ENCODE measurements at places on chromosomes 16 and 17.

DNA sequence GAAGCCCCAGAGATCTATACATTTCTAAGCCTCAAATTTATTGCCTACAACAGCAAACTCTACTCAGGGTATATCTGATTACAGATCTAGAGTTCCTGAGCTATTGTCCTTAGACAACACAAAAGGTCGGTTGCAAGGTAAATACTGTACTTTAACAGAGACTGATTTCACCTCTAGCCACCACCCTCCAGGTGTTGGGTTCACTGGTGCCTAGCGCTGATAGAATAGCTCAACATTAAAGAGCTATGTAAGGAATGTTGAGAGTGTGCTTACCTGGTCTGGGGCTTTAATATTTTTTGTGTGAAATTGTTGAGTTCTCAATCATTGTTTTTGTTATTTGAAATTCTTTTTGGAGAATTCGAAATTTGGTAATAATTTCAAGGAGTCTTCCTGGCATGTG lies 277.0 kb upstream of the PSMD7 start:
- no peak for DNase-seq

- DNase-seq, result no peak
Measured at GRCh38 chr16:87133112-87133850, 183.9 kb downstream of the C16orf95 start.

GRCh38 chr17:43845766-43846165 lies 1.2 kb upstream of the CD300LG start:
- DNase-seq, result no peak

- no peak for DNase-seq
Measured at GRCh38 chr16:15970202-15970601, 20.8 kb downstream of the ABCC1 start.

- DNase-seq, result no peak
Measured at GRCh38 chr16:87527055-87527724, 34.4 kb upstream of the ZCCHC14 start.

DNA sequence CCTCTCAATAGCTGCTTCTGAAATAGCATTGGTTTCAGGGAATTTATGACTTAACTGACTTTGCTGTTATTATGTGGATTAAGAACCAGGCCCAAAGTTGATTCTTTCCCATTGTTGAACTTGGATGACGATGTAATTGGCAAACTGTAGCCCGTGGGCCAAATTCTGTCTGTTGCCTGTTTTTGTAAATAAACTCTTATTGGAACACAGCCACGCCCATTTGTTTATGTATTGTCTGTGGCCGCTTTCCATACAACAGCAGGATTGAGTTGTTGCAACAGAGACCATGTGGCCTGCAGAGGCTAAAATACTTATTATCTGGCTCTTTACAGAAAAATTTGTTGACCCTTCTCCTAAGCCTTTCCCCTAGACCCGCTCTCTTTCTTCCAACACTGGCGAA lies 31.6 kb downstream of the NTN1 start:
- no peak for DNase-seq

DNA sequence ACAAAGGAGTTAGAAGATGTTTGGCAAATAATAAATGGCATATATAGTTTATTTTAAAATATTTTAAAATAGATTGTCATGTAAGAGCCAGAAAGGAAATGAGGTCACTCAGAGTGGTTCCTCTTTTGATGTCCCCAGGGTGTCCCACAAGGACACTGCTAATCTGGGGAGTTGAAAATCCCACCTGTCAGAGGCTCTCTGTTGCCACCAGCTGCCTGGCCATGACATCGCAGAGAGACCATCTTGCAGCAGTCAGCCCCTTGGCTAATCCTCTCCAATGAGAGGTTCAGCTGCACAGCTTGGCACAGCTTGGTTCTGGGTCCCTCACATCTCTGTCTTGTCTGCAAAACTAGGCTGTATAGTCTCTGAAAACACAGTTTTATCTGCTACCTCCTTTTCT lies 11.0 kb upstream of the RBFOX1 start:
- no peak for DNase-seq

DNA sequence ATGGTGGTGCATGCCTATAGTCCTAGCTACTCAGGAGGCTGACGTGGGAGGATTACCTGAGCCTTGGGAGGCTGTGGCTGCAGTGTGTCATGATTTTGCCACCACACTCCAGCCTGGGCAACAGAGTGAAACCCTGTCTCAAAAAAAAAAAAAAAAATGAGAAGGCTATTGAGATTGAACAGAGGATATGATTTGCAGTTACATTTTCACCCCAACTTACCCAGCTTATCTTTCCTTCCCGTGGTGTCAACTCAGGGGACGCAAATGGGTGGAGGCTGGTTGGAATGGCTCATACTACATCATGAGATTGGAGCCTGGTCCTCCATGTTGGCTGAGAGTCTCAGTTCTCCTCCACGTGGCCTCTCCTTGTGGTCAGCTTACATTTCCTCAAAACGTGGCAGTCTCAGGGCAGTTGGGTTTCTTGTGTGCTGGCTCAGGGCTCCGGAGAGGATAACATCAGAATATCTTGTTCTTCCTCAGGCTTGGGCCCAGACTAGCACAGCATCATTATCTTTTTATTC lies 17.2 kb upstream of the NSMCE1 start:
- DNase-seq, result no peak
